ENCODE measurements at places on chromosomes 2 and 18.

DNA sequence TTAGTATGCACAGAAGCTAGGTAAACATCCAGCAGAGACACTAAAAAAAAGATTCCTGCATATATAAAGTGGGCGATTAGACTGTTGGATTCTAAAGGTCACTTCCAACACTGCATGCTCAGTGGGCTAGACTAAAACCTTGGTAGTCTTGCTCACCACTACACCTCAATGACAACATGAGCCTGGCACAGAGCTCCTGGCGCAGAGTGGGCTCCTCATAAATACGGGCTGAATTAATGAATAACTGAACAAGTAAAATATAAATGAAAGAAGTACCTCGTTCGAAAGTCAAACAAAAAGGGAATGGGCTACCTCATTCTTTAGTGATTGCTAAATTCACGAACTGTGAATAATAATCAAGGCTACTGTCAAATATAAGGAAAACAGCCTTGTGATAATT, 185.3 kb downstream of the STK39 start:
- DNase-seq = no peak

- DNase-seq = no peak
These were observed 270.6 kb downstream of the CELF4 start for GRCh38 chr18:37294951-37295350.

DNA sequence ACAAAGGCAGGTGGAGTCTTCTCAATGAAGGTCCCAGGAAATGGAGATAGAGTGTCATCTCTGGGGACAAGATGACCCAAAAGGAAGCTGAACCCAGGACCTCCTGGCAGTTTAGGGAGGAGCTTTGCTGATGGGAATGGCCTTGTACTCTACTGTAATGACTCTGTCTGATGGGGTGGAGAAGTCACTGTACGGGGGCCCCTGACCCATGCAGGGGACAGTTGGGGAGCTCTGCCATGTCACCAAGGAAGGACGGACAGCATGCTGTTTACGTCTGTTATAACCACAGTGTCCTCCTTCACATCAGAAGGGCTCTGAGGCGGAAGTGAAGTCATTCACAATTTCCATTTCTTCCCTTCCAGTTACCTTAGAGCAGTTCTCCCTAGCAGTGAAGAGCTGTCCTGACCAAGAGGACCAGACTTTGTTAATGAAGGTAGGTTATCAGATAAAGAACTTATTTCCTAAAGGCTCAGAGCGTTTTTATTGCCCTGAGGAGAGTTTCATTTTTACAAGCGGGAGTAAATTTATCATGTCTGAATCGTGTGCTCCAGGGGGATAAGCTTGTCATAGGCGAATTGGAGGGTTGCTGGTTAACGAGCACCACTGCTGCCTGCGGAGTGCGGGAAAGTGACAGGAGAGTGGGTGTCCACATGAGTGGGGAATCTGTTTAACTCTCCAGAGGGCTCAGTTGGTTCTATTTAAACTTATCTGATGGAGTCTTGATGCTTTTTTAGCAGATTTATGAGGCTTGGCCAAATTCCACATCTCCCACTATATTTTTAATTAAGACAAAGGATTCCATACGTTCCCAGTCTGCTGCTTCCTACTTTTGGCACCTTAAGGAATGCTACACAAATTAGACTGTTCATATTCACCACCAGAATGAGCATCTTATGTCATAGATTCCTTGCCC, 71.6 kb upstream of the BCL2L11 start:
- DNase-seq = no peak

DNA sequence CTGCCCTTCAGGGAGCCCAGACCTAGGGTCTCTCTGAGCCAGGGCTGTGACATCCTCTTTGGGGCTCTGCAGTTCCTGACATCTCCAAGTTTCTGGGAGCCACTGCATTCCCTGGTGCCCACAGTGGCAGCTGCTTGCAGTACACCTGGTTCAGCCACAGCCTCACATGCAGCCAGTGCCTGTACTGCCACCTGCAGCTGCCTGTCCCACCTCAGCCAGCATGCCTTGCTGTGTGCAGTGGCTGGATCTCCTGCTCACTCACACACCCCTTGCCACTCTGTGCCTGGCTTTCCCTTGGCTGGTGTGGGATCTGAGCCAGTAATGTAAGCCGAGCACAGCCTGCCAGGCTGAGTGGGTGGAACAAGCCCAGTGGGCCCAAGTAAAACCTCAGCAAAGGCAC, 1288.7 kb downstream of the CNTNAP5 start:
- no peak for DNase-seq

- no peak for DNase-seq
These were observed 65.2 kb downstream of the CCDC195 start for GRCh38 chr2:224650815-224651439.

GRCh38 chr2:174205562-174205961, 42.8 kb downstream of the OLA1 start:
- no peak for DNase-seq

GRCh38 chr2:104859766-104860450, 6.0 kb downstream of the POU3F3 start:
- DNase-seq = no peak

DNA sequence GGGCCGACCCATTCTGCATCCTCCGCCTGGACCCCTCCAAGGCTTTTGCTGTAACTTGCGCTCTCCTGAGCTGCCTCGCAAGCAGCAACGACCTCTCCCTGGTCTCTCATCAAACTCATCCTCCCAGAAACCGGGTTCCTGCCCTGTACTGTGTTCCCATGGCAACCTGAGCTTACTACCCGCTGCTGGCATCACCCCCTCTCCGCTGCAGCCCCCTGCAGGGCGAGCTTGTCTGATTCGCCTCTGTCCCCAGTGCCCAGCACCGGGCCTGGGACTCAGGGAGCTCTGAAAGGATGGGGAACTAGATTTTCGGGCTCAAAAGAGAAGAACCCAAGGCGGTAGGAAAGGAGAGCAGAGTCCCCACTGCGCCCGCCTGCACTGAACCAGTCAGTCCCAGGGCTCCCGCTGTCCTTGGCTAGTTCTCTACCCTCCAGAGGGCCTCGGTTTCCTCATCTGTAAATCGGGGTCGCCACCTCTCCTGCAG, 463 bp downstream of the HS1BP3 start:
- DNase-seq = no peak

GRCh38 chr18:52553441-52553840, 213.4 kb downstream of the DCC start:
- no peak for DNase-seq
